ENCODE measurements at places on chromosomes 3 and 15.

GRCh38 chr3:40387001-40387894 is at the start of gene ENTPD3:
ENTPD3 (plus strand) TSS chr3:40387184; CDS start chr3:40388058, 874 bp downstream.
- no peak for DNase-seq

DNA sequence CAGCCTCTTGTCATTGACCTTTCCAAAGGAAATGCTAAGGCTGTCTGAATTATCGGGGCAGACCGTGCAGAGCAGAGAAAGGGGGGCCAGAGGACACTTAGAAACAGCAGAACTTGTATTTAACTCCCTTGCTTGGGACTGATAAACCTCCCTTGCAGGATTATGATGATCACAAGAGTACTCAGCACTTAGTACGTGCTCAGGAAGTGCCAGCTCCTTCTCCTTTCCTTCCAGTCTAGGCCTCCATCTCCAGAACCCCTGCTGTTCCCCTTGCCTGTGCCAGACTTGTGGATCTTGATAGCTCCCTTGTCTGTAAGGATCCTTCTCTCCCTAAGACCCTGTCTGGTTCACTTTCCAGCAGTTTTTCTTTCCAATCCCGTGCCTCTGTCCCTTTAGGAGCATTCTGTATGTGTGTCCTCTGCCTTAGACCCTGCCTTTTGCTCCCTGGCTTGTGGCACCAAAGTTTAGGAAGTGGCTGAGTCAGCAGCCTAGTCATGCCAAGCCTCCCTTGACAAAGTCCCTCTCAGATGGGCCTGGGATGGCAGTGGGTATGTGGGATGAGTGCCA is 747 bp downstream of the SORD start:
- no peak for DNase-seq

DNA sequence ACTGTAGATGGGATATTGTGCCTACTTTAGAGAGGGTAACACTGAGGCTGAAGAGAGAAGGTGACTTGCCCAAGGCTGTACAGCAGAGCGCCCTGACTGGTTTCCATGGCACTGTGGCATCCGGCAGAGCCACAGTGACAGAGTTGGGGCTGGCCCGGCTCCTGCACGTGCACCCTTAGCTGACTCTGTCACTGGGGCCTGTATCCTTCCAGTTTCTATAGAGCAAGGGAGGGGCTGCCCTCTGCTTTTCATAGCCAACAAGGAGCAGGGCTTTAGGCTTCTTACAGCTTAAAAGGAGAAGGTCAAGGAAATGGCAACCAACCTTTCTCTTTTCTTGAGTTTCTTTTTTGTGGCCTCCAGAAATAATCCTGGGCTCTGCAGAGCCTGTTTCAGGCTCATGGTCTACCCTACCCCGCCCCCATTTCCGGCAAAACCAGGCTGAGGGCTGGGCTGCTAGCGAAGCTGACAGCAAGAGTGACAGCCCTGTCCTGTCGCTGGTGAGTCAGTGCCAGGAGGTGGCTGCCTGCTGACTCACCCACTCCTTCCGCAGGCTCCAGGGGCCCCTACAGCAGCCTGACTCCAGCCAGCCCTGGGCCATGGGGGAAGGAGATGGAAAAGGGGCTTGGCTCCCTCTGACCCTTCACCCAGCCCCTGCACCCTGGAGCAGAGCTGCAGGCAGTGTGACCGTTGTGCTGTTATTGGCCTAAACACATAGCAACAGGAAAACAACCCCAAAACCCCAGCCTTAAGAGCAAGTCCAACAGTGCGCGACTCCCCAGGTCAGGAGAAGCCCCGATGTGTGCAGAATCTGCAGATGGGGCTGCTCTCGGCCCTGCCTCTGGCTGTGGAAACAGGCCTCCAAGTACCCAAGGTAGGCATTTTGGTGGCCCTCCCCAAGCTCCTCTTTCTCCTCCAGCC is 29.8 kb downstream of the SLC6A6 start:
- DNase-seq, result no peak

GRCh38 chr3:189317911-189318310 is 146.1 kb downstream of the TPRG1 start:
- no peak for DNase-seq

DNA sequence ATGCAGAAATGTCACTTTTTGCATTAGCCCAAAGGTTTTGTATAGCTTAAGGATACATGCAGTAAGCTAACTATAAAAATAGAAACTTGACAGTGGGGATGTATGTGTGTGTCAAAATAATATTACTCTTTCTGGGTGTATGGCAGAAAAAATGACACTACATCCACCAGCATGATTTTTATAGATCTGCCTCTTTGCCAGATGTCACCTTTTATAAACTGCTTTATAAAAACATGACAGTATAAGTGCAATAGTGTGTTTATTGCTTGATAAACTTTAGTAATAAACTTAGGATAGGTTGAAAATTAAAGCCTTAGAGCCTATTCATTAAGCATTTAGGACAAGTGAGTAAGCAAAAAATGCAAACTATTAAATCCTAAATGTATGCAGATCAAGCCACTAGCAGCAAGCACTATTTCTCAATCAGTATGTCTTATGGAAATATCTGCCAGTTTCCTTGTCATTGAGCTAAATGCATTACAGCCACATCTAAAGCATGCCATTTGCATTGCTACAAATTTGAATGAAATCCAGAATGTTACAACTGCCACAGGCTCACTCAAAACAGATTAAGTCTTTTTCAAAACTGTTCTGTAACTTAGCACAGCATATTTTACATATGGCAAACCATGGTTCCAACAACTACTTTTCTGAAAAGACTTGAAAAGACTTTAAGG is 935.0 kb downstream of the FHIT start:
- DNase-seq, result no peak

DNA sequence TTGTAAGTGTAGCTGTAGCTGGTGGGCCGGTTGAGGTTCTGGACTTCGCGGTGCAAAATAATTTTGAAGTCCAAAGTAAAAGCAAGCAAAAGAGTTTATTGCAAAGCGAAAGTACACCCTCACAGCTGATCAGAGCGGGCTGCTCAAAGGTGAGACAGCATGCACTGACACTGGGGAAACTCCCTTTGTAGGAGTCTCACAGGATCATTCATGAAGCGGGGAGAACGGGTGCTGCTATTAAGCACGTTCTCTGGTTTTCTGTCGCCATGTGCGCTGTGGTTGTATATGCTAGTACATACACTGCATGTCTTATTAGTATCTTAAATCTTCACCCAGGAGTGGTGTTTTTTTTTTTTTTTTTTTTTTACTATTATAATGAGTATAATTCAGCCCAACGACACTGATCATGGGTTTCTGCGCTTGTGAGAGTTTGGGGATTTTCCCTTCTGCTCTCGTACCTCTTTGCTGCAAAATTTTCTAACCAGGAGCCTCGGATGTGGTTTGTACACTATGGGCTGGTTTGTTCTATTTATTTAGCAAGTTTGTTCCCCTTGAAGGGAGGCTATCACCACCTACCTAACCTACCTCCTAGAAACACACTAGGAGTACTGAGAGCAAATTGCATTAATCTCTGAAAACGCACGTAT is 1.4 kb upstream of the AP4E1 start:
- DNase-seq, result no peak

GRCh38 chr15:25175789-25176615 is 221.2 kb downstream of the SNRPN start:
- no peak for DNase-seq

DNA sequence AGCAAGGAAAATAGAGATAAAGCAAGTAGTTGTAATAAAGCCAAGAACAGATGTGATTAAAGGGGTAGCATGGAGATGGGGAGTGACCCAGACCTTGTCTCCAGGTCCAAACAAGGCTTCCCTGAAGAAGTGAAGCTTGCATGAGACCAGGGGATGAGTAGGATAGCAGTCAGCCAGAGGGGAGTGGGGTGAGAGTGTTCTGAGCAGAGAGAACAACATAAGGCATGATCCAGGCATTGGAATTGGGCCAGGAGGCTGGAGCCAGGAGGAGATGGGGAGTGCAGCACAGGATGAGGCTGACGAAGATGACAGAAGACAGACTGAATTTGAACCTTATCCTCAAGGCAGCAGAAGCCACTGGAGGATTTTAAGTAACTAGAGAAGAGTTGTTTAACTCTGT is 7.2 kb downstream of the TMOD2 start:
- DNase-seq, result no peak

- no peak for DNase-seq
These were observed 639 bp upstream of the ITIH3 start for GRCh38 chr3:52793702-52794611.

- DNase-seq, result peak; percentile 54
These were observed 439.2 kb downstream of the MCTP2 start for GRCh38 chr15:94670438-94671034.

DNA sequence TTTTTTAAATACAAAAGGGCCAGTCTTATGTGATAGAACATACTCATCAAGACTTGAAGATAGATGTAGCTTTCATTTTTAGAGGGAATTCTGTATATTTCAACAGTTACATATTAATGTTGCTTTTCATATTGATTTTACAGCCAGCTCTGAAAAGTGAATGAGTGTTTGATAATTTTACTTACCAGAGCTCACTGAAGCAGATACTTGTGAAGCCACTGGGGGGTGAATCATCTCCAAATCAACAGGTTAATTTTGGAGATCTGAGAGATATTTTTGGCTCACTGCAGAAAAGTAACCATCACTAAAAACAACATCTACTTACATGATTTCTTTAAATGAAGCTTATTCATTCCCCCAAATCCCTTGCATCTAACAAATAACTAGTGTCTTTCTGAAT is 24.7 kb downstream of the TNFAIP8L3 start:
- DNase-seq, result no peak

DNA sequence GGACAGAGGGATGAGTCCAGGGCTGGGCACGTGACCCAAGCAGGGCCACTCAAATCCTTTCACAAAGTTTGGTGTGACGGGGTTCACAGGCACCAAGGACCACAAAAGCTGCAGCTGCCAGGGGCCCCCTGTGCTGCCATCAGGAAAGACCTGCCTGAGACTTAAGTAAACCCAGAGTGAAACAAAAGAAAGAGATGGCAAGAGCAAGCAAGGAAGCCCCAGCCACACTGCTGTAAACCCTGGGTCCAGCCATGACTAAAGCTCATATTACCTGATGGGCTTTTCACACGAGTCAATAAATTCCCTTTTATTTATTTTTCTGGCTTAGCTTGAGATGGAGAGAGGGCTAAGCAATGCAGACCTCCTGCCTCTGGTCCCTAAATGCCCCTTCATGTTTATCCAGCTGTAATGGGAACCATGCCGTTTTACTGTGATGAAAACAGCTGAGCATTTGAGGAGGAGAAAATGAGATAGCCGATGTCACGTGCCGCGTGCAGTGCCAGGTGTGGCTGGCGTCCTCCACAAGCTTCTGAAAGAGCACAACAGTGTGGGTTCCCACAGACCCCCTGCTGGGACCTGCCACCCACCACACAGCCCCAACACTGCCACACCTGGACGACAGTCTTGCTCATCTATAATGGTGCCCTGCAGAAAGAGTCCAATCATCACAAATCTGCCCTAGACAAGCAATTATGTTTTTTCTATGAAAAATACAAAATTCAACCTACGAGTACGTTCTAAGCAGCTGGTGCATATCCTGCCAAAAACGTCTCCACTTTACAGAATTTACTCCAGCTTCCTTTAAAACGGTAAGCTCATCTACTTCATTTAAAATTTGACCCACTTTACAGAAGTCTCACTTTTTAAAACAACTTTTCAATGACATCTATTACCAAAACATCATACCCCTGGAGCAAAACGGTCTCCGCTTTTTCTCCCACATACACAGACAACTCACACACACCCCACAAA is 34.2 kb downstream of the ADAMTS17 start:
- DNase-seq, result no peak

DNA sequence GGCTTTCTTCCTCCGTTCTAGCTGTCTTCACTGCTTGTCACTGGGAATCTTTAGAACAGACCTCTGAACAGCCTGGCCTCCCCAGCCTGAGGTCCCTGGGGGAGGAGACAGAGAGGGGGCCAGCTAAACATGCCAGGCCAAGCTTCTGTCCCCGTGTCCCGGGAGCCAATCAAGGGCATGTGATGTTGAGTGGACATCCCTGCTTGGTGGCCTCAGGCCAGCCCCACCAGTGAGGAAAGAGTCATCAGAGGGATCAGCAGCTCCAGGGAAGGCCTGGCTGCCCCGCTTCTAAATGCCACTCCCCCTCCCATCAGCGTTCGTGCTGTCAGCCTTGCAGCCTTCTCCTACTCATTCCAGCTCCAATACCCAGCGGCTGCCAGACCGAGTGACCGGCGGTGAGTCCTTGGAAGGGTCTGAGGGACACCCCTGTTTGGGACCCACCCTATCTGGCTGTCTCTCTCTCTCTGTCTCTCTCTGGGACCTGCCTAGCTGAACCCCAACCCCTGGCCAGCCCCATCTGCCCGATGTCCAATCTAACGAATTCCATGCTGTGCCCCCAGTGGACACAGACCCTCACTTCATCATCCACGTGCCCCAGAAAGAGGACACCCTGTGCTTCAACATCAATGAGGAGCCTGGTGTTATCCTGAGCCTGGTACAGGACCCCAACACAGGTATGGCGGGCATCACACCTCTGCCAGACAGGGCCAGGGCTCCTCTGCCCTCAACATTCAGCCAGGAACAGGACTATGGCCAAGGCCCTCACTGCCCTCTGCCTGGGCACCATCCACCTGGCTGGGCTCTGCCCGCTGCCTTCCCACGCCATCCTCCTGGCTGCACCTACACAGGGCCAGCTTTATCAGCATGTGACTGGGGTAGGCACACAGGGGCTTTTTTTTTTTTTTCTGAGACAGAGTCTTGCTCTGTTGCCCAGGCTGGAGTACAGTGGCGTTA is 6.6 kb upstream of the ITIH3 start:
- DNase-seq, result peak; percentile 27

DNA sequence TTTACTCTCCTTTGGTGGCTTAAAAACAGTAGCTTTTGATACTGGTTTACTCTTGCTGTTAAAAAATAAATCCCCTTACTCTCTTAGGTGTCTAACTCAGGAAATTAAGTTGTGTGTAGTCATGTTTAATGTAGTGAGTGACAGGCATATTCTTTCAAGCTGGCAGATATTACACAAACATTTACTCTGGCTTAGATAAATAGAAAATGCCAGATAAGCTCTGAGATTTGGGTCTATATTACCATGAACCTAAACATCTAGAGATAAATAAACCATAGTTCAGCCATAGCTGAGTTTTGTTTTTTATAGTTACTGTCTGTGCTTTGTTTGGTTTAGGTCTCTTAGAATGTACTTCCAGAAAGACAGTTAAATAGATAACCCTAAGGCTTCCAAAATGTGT is 2.4 kb downstream of the SEMA6D start:
- no peak for DNase-seq

DNA sequence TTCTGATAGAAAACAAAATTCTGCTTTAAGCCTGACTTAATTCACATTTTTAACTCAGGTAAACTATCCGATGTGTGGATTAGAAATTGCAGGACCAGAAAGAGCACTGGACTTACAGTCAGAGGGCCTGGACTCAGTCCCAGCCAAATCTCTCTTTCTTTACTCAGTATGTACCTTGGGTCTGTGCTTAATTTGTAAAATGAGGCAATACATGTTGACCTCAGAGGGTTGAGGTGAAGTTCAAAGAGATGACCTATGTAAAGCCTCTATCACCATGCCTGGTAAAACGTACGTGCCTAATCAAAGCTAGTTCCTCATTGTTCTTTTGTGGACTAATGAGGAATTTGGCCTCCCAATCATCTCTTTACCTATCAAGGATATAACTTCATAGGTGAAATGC is 1.9 kb upstream of the BCL2A1 start:
- no peak for DNase-seq

- no peak for DNase-seq
These were observed 16.2 kb upstream of the ANKDD1A start for GRCh38 chr15:64895285-64896065.

- DNase-seq, result peak; percentile 53
These were observed 33.1 kb downstream of the PRR20G start for GRCh38 chr3:127254730-127255129.

Measured in SK-N-DZ (cell line).